ENCODE measurements at places on chromosomes 1 and 21.
A peak's percentile ranks its signal among the peaks of the same experiment; 100 is the strongest.

GRCh38 chr1:20633190-20634064 is at the start of gene PINK1:
Gene PINK1 (plus strand): TSS chr1:20633458. CDS start chr1:20633549, 91 bp downstream.
- DNase-seq = peak; percentile 82

DNA sequence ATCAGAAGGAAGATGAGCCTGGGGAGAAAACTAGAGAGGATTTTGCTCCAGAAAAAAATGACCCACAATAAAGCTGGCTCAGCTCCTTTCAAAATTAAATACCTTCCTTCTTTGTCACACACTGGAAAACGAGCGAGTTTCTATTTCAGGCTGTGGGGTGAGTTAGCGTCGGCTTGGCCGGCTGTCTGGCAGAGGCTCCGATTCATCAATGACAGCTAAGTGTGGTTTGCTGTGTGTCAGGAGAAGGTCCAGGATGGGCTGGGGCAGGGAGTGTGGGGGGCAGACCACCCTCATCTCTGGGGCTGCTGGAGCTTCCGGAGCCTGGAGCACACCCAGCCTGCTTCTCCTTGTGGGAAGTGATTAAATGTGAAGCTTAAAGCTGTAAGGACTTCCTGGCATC is 120.2 kb downstream of the ETS2 start:
- no peak for DNase-seq

DNA sequence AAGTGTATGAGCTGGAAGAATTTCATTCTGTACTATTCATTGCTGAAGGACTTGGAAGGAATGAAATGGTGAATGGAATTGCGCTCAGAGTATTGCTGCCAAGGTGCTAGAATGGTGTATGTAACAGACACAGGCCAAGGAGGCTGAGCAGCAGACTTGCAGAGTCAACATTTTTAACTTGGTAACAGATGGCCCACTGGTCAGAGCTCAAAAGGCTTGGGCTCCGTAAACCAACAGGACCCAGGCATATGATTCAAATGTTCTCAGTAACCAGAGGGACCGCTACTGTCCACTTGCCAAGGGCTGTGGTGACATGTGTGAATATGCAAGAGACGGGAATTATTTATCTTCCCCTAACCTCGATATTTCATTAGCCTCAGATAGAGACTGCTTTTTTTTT is 28.8 kb upstream of the PTGFRN start:
- DNase-seq = no peak

- no peak for DNase-seq
Observed at GRCh38 chr1:1427106-1427819, 6.2 kb upstream of the ANKRD65 start.

GRCh38 chr1:70993798-70994197 is 53.8 kb downstream of the PTGER3 start:
- peak; percentile 2 for DNase-seq

- DNase-seq = no peak
Observed at GRCh38 chr21:36010801-36011200, 49.5 kb downstream of the SETD4 start.

- peak; percentile 39 for DNase-seq
Observed at GRCh38 chr1:237199026-237199425, 157.0 kb downstream of the RYR2 start.

DNA sequence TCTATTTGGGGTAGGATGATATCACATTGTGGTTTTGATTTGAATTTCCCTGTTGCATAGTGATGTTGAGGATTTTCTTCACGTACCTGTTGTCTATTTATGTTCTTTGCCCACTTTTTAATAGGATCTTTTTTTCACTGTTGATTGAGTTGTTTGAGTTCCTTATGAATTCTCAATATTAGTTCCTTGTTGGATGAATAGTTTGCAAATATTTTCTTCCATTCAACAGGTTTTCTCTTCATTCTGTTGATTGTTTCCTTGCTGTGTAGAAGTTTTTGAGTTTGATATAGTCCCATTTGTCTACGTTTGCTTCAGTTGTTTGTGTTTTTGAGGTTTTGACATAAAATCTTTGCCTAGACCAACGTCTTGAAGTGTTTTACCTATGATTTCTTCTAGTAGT is 369.5 kb upstream of the CAMK1G start:
- DNase-seq = no peak

DNA sequence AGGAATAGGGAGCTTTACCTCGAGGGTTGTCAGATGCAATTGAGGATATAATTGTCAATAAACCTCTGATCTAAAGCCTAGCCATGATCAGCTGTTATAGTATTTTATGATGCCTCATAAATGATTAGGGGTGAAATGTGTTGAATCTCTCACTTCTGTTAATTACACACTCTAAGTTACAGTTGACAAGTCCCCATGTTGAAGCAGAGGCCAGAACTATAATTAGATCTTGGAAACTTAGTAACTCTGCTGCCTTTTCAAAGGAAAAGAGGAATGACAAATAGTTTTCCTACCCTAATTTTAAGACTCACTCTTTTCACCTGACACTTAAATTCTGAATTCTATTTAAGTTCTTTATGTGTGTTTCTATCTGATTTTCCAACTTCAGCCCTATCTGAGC is 33.8 kb downstream of the CCSAP start:
- no peak for DNase-seq

- no peak for DNase-seq
Observed at GRCh38 chr1:29638281-29638680, 402.0 kb downstream of the PTPRU start.

GRCh38 chr1:211529453-211529852 is 37.5 kb upstream of the RD3 start:
- no peak for DNase-seq
